Activated gamma-delta T cell treated with anti-CD3 and anti-CD28 coated beads, Interleukin-2, amount 50 U/mL, for 16 hours (primary cell): ENCODE measurements at places on chromosomes 1 and 21.

DNA sequence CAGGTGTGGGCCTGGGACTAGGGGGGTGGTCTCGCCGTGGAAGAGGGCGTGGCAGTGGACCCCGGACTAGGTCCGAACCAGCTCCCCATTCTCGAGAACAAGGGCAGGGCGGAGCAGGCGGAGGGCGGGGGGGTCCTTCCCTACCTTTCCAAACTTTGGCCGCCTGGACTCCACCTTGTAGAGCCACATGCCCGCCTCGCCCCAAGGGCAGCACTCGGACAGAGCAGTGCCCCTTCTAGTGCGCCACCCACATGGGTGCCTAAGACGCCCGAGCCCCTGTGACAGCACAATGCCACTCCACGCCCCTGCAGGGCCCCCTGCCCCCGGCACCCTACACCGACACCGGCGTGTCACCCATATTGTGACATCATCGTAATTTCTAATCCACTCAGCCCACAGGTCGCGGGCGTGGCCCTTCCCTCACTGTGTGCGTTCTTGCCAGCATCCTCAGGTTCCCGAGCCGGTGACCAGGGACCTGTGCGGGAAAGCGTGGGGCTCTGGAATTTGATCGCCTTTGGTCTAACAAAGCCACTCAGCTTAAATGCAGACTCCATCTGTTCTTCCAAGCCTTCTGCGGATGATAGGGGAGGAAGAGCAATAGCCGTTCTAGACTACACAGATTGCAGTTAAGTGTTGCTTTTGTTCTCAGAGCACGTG is 553 bp upstream of the STMN1 start:
- no peak for DNase-seq

- no peak for DNase-seq
Measured at GRCh38 chr21:29217818-29218291, 80.9 kb upstream of the BACH1 start.

- no peak for DNase-seq
Measured at GRCh38 chr1:17130138-17130635, 10.9 kb upstream of the PADI2 start.

DNA sequence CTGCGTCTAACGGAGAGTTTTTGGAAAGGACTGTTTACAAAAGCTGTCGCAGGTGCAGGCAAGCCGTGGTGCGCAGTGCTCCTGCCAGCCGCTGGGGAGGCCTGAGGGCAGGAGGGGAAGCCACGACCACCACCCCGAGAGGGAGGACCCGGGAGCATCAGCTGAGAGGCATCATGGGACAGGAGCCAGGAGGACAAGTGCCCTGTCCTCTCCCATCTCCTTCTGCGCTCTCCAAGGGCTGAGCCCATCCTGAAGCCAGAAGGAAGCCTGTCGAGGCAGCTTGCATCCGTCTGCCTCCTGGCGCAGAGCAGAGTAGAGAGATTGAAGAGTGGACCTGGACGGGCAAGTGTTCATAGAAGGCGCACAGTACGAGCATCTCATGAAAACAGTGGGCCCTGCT is 310.9 kb downstream of the KIF26B start:
- DNase-seq = no peak

- no peak for DNase-seq
Measured at GRCh38 chr1:30511991-30512913, 211.1 kb downstream of the MATN1 start.
